ENCODE measurements at places on chromosomes 3 and 15.

- DNase-seq: no peak
These were observed 148.3 kb upstream of the TRIM42 start for GRCh38 chr3:140529558-140529957.

DNA sequence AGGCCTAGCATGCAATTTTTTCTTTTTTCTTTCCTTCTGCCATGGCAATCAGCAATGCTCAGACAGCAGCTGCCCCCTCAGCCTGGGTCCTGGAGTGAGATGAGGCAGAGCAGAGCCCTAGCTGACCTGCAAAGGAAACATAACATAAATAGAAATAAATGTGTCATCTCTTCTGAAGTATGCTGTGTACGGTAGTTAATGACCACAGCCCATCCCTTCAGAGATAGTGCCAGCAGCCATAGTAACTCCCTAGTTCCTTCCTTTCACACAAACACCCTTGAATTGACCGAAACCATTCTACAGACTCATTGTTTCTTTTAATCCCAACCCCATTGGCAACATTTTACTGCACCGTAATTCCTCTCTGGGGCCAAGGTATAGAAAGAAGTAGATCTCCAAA, 8.4 kb upstream of the CD47 start:
- no peak for DNase-seq

GRCh38 chr3:126540342-126540849, 16.4 kb downstream of the CHST13 start:
- DNase-seq: no peak

- no peak for DNase-seq
These were observed 228.1 kb downstream of the SNRPN start for GRCh38 chr15:25182736-25183445.

DNA sequence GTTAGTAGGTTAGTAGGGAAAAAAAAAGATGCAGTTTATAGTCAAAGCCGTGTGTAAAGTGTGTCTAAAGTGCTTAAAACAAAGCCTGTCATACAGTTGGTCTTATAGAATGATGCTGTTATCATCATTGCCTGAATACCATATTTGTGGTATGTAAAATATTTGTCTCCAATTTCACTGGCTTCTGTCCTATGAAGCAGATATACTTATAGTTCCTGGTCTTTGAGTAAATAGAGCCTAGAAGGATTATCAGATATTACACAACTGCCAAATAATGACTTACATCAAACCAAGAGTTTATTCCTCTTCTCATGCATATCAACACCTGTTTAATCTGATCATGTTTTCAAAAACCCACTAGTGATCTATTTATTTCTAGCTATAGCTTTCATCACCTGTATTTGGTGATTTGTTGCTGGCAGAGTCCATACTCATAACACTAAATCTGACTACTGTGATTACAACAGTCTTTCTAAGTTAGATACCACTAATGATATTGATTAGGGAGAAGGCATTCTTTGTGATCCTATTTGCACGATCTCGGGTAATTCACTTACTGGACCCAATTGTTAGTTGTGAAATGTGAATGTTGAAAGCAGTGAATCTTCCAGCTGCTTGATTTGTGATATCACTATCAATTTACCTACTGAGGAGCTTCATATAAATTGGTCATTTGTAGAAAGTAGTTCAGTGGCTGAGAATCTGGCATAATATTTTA, 413.7 kb downstream of the LPP start:
- DNase-seq: no peak

DNA sequence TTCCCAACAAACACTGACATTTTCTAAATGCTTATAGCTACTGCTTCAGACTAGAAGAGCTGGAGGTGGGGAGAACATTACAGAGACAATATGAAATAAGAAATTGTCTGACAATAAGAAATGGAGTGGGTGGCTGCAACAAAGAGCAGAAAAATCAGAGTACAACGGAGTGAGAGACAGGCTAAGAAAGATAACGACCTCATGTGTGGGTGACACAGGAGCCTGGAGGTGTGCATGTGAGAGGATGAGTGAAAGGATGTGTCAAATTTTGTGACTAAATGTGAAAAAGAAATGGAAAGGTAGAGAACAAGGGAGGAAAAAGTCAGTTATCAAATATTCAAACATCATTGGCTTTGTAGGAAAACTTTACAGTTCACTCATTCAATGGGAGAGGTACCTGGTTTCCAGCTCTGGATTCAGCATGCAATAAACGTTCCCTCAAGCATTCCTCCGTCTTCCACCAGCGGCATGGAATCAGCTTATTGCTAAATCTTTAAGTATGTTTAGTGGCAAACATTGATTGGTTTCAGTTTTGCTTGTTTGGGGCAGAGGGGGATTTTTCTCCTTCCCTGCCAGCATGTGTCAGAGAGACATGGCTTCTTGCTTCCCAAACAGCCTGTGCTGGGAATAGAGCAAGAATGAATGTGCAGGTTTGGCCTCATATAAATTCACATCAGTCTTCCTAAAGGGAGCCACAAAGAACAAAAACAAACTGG, 103.8 kb upstream of the CHRM5 start:
- no peak for DNase-seq

Measured in activated T-helper 1 cell treated with Interleukin-2 at 50 U/mL for 16 hours (primary cell).